IMR-90 (cell line): ENCODE measurements at places on chromosomes 12 and 14. TPM values are rescaled to one million over a fixed set of nuclear protein-coding genes. Genes with fewer than 3 reads are reported as not detected.

DNA sequence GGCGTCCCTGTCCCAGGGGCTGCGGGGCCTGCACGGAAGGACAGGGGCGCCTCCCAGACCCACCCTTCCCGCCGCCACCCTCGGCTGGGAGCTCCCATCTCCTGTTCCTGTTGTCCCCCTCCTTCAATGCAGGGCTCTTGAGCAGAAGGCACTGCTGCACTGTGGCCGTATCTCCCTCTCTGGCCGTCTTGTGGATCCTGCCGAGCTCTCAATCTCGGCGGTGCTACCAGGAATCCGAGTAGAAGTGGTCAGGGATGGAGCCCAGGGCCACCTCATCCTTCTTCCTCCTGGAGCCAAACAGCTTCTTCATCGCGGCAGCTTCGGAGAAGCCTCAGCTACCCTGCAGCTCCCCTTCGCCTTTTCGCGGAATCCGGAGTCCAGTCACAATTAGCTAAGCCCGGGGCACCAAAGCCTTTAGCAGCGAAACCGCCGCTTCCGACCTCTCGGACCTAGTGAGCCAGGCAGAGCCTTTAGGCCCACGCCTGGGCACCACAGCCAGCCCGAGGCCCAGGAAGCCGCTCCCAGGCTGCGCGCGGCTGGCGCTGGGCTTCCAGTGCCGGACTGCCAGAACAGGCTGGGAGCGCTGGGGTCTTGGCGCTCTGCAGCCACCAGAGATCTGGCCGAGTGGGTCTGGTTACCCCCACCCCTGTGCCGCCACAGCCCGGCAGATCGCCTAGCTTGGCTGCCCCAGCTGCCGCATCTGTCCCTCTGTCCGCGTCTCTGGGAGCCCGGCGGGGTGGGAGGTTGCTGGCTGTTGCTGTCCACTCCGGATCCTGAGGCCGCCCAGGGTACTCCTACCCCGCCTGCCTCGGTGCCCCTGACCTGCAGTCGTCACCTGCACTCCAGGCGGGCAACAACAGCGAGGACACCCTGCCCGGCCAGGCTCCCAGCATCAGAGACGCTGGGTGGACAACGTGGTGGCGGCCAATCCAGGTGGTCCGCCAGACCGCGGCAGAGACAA is 69.1 kb downstream of the ASCL4 start:
- DNase-seq, result no peak

SERPINA5 gene
- total RNA-seq, result not detected in 2 replicates

CS gene
- total RNA-seq, result 90.5 and 139 TPM in 2 replicates

GPR84 gene
- total RNA-seq, result not detected in 2 replicates

KLRC3 gene
- total RNA-seq, result not detected in 2 replicates

GPRC5D gene
- total RNA-seq, result not detected in 2 replicates

DNA sequence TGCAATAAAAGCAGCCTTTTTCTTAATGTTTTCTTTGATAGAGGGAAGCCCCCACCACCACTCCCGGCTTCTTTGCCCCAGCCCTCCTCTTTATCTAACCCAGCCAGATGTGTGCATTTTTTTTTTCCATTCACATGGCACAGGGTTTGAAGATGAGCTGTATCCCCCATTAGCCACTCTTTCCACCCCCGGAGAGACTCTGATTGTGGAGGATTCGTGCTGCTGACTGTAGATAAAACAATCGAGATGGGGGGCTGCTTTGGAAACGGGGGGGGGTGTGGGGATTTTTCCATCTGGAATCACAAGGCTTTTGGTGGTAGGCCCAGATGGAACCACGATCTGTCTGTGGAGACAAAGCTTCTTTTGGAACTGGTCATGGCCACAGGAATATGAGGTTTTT is 46.2 kb upstream of the VASH1 start:
- no peak for DNase-seq

DNA sequence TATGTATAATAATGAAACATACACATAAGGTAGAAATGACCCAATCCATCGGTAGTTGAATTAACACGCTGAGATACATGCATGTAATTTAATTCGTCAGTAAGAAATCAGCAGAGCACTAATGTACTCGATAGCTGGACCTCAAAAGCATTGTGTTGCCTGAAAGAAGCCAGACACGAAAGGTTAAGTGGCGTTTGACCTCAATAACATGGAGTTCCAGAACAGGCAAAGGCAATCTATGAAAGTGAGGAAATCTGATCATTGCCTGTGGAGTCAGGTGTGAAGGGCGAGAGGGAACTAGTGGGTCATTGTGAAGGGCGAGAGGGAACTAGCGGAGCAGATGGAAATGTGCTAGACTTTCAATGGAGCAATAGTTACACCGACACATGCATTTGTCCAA is 970.4 kb upstream of the TMEM132C start:
- DNase-seq, result no peak

CLEC12A gene
- not detected in 2 replicates for total RNA-seq

DNA sequence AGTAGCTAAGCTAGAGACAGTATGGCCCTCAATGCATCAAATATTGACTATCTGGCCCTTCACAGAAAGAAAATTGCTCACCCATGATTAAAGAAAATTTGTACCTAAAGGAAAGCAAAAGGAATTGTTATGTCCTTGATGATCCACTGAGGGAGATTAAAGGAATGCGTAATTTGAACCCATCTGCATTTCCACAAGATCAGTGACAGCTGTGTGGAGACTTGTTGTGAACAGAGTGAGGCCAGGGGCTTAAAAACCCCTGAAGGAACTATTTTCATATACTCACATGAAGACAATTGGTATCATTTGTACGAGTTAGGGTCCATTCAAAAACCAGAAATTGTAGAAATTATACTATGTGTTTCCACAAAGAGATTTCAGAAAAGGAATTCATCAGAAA is 1908.1 kb upstream of the SEL1L start:
- DNase-seq, result no peak

- DNase-seq, result no peak
Measured at GRCh38 chr12:101946233-101946611, 68.8 kb downstream of the DRAM1 start.

PNN gene
- 14.9 and 23.6 TPM in 2 replicates for total RNA-seq

- no peak for DNase-seq
Measured at GRCh38 chr12:9742661-9743060, 9.8 kb upstream of the CLECL1 start.

GRCh38 chr12:131643631-131644452 is 67.0 kb upstream of the SFSWAP start:
- DNase-seq, result no peak

- peak; percentile 51 for DNase-seq
Measured at GRCh38 chr12:46209170-46209569, 59.7 kb downstream of the SLC38A1 start.

GRCh38 chr14:34277191-34277590 is 184.8 kb downstream of the SPTSSA start:
- no peak for DNase-seq

DNA sequence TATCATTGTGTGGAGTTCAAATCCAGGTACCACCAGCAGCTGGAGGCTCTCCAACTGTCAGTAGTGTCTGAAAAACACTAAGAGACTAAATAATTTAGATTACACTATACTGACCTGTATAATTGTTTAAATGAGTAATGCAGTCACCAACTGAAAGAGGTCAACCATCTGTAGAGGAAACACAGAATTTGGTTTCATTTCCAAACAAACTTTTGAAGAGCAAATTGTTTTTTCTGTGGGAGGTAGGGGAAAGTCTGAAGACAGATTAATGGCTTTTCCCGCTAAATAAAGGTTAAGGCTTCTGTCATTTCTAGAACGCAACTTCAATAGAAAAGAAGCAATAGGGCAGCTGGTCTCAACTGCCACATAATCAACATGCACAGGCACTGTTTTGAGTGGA is 462.6 kb downstream of the PRKD1 start:
- peak; percentile 27 for DNase-seq

DNA sequence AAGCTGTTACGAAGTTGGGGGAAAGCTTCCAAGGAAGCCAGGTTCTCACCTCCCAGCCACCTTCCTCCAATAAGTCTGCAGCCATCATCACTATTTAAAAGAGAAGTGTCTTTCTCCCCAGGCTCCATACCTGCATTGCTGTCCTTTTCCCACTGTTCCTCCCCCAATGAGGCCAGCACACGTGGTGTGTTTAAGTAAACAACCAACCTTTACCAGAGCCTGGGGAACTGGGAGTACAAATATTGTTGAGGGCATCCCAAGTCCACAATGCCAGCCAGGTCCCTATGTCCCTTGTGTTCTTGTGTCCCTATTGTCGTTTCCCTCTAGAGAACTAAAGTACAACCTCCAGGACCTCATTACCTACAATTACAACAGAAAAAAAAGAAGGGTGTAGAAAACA is 49.2 kb upstream of the PNMA1 start:
- DNase-seq, result no peak

PLEKHH1 gene
- under 0.01 TPM in 2 replicates for total RNA-seq

DNA sequence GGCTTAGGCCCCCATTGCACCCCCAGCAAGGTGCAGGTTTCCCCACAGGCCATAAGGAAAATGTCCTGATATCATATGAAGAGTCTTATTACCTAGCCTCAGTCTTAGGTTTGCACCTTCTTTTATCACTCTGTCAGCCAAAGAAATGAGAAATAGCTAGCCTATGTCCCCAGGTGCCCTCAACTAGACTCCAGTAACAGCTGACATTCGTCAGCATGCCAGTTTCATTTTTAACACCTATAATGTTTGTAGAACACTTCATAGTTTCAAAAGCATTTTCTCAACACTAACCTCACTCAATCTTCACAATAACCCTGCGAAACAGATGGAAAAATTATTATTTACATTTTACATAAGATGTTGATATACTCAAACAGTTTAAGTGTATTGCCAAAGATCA is 24.0 kb upstream of the OR10P1 start:
- no peak for DNase-seq

FGF23 gene
- not detected in 2 replicates for total RNA-seq

DNA sequence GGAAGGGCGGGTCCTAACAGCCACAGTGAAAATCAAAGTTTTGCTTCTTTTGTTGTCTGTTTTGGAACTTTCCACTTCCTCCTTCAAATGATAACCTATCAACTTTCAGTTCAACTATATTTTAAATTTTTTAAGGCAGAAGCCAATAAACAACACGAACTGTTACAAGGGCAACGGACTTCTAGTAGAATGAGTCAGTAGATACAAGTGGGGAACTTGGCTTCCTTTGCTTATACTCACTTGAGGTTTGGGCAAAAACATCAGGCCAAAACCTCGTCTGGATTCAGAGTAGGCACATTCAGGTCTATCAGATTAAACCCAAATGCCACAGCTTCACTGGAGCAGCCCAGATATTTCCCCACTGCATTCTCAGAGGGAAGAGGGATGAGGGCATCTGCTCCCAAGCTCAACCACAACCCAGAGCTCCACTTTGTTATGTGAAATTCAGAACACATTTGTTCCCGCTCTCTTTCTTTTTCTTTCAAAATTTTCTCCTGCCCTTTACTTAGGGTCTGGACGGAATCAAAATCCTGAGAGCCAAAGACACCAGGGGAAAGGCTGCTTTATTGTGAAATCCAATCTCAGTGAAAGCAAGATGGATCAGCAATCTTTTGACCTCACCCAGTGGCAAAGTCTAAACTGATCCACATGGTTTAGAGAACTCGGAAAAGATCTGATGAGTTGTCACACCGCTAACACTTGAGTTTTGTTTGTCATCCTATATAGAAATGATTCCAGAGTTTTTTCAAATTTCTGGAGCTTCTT is 152.5 kb upstream of the BTG1 start:
- peak; percentile 80 for DNase-seq
